ENCODE measurements at places on chromosomes 7 and 10.
A peak's percentile ranks its signal among the peaks of the same experiment; 100 is the strongest.

DNA sequence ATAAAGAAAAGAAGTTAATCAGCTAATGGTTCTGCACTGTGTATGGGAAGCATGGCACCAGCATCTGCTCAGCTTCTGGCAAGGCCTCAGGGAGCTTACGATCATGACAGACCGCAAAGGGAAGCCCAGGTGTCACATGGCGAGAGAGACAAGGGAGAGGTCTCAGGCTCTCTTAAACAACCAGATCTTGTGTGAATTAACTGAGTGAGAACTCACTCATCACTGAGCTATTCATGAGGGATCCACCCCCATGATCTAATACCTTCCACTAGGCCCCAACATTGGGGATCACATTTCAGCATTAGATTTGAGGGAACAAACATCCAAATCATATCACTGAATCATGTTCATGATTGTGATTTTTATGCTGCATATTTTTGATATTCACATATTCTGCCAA lies 5.8 kb downstream of the USP54 start:
- no peak for DNase-seq

- DNase-seq: no peak
Measured at GRCh38 chr7:81908220-81908619, 138.4 kb upstream of the HGF start.

- no peak for DNase-seq
Measured at GRCh38 chr10:8913720-8914119, 859.2 kb downstream of the GATA3 start.

- peak; percentile 42 for DNase-seq
Measured at GRCh38 chr7:108135446-108136190, 5.5 kb upstream of the LAMB4 start.

- DNase-seq: no peak
Measured at GRCh38 chr10:7364474-7364873, 46.4 kb downstream of the SFMBT2 start.

DNA sequence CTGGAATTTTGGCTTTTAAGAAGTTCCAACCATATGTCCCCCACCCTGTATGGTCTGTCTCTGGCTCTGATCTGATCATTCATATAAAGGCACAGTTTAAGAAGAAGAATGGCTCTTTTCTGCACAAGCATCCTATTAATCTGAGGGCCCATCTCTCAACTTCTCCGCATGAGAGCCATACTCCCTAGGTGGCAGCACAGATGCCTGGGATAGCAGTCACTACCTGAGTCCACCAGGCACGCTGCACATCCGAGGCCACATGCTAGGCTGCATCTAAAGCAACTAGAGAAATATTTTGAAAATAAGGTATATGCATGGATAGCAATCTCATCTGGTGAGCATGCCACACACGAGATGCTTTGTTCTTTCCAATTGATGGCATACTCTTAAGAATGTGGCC lies 565.5 kb downstream of the PARD3 start:
- no peak for DNase-seq

DNA sequence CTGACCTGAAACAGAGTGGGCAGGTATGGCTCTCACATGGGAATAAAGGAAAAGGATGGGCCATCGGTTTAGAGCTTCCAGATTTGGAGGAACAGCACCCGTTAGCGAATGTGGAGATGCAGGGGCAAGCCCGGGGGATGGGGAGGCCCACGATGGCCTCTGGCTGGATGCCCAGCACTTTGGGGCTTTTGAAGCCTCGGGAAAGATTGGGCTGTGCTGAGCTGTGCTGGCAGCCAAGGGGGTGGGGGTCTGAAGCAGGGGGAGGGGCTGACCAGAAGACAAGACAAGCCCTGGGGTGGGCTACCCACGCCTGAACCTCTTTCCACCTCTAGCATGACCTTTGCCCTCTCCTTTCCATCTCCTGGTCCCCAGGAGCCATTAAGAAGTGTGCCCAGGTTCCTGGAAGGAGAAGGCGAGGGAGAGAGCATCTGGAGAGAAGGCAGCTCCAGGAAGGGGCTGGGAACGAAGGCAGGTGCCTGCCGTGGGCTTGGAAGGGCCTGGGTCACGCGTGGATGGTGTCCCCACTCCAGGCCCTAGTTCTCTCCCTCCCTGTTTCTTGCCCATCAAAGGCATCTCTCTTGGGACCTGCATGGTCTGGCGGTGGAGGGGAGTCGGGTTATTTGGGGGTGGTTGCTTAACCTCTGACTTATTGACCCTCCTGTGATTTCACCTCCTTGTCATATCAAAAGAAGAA lies 39.7 kb downstream of the JAKMIP3 start:
- no peak for DNase-seq
